ENCODE measurements at places on chromosomes 5 and 9.

DNA sequence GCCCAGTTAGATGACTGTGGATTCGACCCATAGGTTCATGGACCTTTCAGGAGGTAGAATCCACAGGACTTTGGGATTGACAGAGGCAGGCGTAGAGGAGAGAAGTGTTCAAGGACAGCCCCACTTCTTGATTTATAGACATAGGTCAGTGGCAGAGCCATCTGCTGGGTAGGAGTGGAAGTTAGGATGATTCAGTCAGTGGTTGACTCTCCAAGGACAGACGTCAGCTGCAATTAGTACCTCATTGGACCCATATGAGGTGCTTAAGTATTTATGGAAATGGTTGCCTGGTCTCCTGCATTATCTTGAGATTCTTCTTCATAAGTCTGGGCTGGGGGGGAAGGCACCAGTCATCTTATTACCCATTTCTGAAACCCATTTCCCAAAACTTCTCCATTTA is 70.9 kb downstream of the SH3RF2 start:
- no peak for DNase-seq

DNA sequence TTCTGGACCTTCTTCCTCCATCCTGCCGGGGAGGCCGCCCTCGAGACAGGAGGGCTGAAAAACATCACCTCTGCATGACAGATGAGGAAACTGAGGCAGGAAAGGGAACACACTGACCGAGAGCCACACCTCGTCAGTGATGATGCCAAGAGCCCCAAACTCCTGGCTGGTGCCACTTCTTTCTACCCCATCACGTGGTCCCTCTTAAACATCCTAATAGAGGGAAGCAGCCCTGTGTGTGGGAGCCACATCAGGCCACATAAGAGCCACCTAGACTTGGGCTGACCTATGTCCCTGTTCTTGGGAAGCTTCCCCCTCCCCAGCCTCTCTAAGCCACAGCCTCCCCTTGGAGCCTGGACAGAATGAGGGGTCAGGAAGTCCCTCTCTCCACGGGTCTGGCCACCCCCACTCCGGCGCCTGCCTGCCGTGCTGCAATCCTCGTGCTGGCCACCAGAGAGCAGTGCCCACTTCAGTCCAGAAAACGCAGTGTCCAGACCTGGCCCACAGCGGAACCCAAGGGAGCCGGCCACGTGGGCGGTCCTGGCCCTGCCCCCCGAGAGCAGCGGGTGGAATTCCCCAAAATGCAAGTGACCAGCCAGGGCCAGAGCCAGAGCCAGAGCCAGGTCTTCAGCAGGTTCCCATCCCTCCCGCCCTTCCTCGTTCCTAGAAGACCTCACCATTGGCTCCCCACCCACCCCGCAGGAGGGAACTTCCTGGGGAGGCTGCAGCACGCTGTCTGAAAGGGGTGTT is 54.7 kb upstream of the SARDH start:
- peak; percentile 5 for DNase-seq

DNA sequence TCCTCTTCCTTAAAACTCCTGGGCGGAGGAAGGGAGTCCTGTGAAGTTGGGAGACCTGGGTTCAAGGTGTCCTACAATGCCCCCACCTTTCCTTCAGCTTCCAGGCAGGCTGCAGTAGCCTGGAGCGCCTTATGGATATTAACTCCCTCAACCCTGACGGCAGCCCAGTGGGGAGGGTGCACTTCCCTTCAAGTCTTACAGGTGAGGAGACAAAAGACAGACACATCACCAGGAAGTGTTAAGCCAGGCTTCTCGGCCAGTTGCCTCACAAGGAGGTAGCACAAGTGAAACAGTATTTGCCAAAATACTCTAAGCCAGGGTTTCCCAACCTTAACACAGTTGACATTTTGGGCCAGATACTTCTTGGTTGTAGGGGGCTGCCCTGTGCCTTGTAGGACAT is 4.2 kb downstream of the TRIM7 start:
- DNase-seq, result no peak

DNA sequence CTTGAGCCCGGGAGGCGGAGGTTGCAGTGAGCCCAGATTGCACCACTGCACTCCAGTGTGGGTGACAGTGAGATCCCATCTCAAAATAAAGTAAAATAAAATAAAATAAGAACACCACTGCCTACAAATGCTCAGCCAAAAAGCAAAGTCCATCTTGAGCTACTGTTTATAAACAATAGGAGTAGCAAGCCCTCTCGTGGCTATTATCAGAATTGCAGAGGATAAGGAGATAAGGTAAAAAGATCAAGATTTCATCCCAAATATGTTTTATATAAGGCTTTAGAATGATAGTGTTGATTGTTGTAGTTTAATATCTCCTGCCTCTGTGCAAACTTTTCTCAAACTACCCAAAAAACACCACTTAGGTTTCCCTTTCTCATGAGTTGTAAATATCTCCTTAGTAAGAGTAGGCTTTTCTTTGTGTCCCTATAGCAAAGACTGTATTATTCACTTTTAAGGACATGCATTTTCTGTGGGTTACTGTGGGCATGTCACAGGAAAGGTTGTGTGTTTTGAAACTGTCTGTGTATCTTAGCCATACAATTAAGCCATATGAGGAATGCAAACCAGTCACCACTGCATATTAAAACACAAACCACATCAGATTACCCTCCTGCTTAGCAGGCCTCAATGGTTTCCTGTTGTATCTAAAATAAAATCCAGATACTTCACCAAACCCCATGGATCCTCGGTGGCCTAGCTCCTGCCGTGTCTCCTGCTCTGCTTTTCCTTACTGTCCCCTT is 31.8 kb upstream of the CKS2 start:
- DNase-seq, result no peak

- DNase-seq, result no peak
Observed at GRCh38 chr5:74685979-74686631, 1.1 kb downstream of the HEXB start.

DNA sequence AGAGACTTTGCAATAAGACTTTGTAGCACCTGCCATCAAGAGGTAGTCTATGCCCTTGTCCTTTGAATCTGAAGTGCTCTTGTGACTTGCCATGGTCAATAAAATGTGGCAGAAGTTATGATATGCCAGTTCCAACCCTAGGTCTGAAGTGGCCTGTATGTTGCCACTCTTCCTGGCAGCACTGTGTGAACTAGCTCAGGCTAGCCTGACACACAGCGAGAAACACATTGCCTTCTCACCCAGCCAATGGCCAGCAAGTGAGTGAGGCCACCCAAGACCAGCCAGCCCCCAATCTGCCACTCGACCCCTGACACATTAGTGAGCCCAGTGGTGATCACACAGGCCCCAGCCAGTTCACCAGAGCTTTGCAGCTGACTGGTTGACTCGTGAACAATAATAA is 52.7 kb upstream of the OSMR start:
- no peak for DNase-seq
